ENCODE measurements at places on chromosomes 3 and 15.

DNA sequence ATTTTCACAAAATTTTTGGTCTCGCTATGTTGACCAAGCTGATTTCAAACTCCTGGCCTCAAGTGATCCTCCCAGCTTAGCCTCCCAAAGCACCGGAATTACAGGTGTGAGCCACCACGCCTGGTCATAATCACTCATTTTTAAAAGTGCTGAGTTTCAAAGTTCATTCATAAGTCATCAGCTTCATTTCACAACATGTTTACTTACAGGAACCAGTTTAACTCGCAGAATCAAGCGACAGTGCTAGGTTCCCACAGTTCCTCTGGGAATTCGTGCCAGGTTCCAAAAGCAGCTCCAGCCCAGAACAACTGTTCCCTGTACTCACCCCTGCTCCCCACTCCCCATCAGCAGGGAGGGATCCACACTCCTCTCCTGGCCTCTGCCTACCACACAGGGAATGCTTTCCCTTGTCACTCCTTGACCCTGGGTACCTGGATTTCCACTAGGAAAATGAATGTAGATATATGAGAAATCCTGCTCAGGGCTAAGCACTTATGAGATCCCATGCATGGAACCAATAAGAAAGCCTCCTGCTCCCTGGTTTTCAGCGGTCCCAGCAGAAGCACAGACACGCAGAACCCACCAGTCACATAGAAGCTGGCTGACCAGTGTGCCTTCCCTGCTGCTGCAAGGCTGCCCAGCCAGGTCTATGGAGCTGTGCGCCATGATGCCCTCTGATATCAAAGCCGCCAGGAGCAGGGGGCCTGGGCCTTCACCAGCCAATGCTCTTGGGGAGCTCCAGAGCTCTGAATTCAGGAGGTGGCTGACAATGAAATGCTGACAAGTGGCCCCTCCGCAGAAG, 72.3 kb downstream of the ITGB5 start:
- no peak for DNase-seq

- DNase-seq: no peak
Observed at GRCh38 chr3:155362808-155363689, 69.6 kb upstream of the STRIT1 start.

DNA sequence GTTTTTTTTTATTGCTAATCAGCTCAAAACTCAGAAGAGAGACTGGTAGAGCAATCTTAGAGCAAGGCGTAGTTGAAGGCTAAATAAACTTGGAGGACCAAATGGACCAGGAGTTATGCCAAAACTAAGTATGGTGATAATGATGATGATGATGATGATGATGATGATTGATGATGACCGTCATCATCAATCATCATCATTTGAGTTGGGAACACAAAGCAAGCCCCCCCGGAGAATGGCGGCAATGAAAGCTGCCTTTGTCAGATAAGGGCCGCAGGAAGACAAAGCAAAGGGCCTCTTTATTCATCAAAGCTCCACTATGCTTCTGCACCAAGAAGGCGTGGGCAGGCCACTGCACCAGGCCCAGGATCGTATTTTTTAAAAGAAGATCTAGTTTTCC, 82.1 kb upstream of the RAD18 start:
- no peak for DNase-seq

- DNase-seq: no peak
Observed at GRCh38 chr3:155890671-155891190, 20.3 kb downstream of the GMPS start.

GRCh38 chr3:150627557-150627956, 24.4 kb downstream of the SELENOT start:
- no peak for DNase-seq

- no peak for DNase-seq
Observed at GRCh38 chr15:65334586-65335231, 30.2 kb downstream of the RNU5B-1 start.

GRCh38 chr15:57183614-57184344, 192.5 kb upstream of the CGNL1 start:
- DNase-seq: no peak

GRCh38 chr15:28902856-28903255, 17.1 kb downstream of the APBA2 start:
- DNase-seq: no peak

DNA sequence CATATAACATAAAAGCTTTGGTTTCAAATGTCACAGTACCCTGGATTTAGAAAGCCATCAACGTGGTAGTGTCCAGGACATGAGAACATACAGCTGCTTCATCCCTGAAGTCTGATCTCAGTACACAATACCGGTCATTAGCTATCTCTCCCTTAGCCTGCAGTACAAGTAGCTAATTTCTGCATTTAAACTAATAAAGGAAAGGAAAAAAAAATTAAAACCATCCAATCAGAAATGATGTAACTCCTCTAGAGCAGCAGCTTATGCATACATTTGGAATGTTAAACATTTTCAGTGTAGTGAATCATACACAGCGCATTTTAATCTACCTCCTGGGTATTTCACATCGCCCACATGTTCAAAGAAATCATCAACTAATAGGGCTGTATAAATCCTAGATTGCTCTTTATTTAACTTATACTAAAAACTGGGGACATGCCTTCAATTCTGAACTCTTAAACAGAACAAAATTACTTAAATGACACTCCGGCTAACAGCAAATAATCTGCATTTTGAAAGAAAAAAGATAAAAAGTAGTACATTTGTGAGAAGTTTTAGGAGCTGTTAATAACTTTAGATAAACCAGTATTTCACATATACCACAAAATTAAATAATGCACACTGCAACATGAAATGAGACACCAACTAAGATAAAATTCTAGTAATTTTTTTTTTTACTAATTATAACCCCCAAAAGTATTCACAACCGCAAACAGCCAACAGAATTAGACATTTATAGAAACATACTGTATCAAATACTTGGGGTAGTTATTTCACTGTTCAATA, 3.7 kb downstream of the IGF2BP2 start:
- no peak for DNase-seq

DNA sequence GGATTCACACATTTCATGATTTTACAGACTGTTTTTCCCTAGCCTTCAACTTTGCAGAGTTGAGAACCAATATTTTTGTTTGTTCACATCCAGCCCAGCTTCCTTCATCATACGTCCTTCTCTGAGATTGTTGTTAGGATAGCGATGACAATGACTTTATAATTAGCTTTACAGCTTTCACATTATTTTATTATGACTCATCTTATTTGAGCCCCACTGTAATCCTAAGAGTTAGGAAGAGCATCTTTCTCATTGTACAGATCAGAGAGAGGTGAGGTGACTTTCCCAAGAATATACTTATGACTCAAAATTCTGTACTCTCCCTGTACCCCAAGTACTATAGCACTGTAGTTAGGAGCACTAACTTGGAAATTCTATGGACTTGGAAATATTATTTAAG, 156.1 kb downstream of the ALDH1A2 start:
- no peak for DNase-seq

- DNase-seq: no peak
Observed at GRCh38 chr15:79101866-79102581, 11.4 kb upstream of the RASGRF1 start.

GRCh38 chr15:87874896-87875711, 381.4 kb downstream of the NTRK3 start:
- DNase-seq: no peak

- no peak for DNase-seq
Observed at GRCh38 chr15:90866161-90866715, 2.1 kb upstream of the FURIN start.

GRCh38 chr3:72100080-72100511, 315.1 kb upstream of the PROK2 start:
- DNase-seq: no peak

- DNase-seq: no peak
Observed at GRCh38 chr3:46359733-46360493, 6.0 kb downstream of the CCR2 start.

- no peak for DNase-seq
Observed at GRCh38 chr3:34185301-34185700, 386.9 kb downstream of the PDCD6IP start.

DNA sequence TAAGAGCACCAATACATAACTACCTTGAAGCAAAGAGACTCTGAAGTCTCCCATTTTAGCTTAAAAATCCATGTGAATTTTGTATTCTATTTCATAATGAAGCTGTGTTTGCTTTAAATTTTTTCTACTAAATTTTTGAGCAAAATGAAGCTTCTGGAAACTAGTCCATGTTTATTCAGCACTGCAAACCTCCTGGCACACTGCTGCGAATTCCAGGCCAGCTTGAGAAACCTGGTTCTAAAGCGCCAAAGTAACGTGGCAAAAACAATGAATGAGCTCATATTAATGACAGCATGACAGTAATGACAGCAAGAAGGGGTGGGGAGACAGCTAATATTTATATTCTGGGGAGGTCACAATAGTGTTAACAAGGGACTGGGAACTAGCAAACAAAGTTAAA, 25.7 kb downstream of the CEP152 start:
- no peak for DNase-seq

DNA sequence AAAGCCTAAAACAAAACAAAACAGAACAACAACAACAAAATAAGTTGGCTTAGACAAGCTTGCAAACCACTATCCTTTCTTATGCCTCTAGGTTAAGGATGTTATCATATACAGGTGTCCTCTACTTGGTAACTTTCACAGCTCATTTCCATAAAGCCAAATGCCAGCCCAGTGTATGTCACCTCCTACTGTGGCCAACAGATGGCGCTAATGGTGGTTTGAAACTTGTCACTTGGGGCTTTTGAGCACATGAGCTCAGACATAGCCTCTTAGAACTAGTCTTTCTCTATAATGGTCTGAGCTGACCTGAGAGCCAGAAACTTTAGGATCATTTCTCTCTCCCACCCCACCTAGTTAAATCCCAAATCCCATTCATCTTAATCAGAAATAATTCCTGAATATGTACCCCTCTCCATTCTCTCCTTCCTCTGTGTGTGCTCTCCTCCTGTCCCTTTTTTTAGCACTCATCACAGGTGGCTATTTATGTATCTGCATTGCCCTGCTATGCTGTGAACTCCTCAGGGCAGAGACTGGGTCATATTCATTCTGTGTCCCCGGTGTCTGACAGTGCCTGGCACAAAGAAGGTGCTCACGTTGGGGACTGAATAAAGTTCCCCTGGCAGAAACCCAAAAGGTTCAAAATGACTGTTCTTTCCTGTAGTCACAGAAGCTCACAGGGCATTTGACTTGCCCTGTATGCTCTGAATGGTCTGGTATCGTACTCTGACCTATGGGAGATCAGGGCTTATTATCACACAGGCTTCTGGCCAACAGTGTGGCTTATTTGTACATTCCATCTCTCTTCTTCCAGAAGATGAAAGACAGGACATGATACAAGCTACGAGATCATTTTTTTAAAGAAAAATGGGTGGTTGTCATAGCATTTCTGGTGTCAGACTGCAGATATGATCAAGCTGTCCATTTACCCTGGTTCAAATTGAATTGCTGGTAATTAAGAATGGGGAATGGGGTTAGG, 319.3 kb upstream of the AZI2 start:
- DNase-seq: peak; percentile 5

DNA sequence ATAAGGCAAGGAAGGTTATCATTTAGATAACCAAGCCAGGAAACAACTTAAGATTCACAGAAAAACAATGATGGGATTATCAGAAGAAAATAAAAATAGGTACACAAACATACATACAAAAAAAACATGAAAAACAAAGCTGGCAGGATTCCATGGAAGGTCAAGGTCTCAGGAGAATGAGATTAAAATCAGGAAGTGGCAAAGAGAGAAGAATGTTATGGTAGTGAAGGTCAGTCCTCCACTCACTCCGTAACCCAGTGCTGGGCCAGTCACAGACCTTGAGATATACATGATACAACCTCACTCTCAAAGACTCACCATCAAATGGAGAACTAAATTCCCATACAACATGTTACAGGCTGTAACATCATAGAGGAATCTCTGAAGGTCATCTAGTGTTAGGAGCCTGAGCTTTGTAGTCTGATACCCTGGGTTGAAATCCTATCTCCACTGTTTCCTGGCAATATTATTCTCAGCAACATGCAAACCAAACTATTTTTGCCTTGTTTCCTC, 93.9 kb downstream of the CTNNB1 start:
- DNase-seq: no peak

DNA sequence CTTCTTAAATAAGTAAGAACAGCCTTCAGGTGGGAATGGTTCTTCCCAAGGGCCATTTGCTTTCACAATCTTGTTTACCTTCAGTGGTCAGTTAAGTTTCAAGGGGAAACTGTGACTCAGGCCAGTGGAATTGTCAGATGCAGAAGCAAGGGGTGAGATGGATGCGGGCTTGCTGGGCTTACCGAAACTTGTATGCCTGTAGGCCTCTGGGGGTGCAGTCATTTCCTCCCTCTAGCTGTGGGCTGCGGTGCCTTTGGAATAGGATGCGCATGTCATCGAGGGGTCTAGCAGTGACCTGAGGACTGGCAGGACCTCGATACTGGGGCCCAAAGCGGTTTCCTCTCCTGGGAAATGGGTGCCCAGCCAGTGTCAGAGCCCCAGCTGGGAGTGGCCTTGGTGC, 121.6 kb downstream of the EEFSEC start:
- DNase-seq: no peak

DNA sequence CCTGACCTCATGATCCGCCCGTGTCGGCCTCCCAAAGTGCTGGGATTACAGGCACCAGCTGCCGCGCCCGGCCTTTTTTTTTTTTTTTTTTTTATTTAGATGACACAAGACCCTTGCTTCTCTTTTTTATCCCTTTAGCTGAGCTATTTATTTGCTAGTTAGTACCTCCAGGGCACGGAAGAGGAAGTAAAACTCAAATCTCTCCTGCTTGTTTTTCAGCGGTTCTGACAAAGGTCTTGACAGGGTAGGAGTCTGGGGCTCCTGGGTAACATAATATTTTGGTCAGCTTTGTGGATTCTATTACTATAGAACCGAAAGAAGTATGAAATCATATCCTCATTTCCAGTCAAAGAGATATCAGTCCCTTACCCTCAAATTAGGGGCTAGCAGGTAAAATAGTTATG, 44.0 kb upstream of the ETV5 start:
- DNase-seq: no peak

- no peak for DNase-seq
Observed at GRCh38 chr15:57259568-57260040, 116.7 kb upstream of the CGNL1 start.

- DNase-seq: no peak
Observed at GRCh38 chr15:80887148-80887547, 102.5 kb downstream of the MESD start.

DNA sequence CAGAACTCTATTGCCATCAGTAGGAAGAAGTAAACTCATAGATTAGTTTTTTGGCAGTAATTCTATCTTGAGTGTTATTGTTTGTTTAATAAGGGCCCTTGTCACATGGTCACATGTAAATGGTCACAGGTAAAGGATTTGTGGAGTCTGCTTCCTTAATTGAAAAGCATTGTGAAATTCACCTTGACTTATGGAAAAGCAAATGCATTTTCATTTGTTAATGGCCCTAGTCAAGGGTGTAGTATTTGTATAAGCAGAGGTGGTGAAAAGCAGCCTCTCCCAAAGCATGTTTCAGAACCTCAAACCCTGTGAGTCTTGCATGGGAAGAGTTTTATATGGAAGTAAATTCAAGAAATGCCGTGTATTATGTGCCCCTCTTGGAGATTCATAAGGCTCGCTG, 197.5 kb upstream of the NR2E3 start:
- DNase-seq: no peak

Measured in stimulated activated CD4-positive, alpha-beta T cell treated with anti-CD3 and anti-CD28 coated beads, Interleukin-1b, Interleukin-23, amount 100 ng/mL, for 4 hours (primary cell).